ENCODE measurements at places on chromosomes 3 and 15.
A peak's percentile ranks its signal among the peaks of the same experiment; 100 is the strongest.

DNA sequence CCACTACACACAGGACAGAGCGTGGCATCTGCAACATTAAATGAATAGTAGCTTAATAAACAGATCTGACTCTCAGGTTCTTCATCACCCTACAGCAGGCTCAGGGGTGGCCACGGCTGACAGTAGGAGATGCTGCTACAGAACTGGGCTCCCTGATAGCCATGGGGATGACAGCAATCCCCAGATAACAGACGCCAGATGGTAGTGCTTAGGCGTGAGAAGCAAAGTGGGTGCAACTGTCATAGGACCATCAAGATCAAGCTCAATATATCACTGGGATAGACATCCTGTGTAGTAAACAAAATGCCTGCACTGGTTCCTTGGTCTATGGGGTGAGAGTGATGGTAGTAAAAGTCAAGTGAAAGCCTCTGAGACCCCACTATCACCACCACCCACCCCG lies 2.6 kb upstream of the TPRA1 start:
- no peak for DNase-seq

- no peak for DNase-seq
Observed at GRCh38 chr3:30989276-30990030, 95.0 kb upstream of the GADL1 start.

DNA sequence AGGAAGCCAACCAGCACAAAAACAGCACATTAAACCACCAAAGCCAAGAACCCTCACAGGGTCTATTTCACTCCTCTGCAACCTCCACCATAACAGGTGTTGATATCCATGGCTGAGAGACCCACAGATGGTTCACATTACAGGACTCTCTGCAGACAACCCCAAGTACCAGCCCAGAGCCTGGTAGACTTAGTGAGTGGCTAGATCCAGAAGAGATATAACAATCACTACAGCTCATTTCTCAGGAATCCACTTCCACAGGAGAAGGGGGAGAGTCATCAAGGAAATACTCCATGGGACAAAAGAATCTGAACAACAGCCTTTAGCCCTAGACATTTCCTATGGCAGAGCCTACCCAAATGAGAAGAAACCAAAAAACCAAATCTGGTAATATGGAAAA lies 168.1 kb upstream of the CD96 start:
- DNase-seq: no peak

DNA sequence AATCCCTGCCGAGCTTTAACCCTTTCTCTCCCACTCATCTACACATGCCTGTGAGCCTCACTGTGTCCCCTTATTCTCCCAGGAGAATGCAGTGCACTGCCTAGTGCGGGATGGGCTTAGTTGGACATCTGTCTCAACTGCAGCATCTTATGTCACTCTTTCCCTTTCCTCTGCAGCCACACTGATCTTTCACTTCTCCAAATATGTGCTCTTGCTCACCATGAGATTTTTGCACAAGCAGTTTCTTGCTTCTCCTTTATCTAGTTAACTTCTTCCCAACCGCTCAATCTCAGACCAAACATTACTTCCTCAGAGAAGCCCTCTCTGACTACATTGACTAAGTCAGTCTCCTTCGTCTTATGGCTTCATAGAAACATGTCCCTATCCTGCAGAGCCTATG lies 292.3 kb downstream of the KBTBD8 start:
- DNase-seq: no peak

- no peak for DNase-seq
Observed at GRCh38 chr3:128714887-128715491, 11.0 kb upstream of the RAB7A start.

- no peak for DNase-seq
Observed at GRCh38 chr3:174438501-174439145, 420.5 kb upstream of the NAALADL2 start.

- peak; percentile 20 for DNase-seq
Observed at GRCh38 chr3:113354307-113354706, 87.0 kb downstream of the CFAP44 start.

- DNase-seq: no peak
Observed at GRCh38 chr15:86540840-86541467, 461.3 kb downstream of the AGBL1 start.

DNA sequence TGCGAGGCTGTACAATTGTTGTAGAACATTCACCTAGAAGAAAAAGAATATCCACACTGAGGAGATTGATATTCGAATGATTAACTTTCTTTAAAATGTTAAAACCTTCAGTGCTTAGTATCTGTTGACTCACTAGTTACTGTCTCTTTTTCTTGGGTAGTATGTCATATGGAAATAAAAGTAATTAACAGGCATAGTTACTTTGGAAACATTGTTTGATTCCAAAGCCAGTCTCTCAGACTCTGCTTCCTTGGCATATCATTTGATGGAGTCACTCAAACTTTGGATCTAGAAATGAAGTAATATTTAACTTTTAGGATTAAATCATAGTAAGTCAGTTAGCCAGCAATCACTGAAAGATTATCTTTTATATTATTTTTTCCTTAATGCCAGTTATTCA lies 63.4 kb downstream of the MAP2K5 start:
- DNase-seq: no peak

DNA sequence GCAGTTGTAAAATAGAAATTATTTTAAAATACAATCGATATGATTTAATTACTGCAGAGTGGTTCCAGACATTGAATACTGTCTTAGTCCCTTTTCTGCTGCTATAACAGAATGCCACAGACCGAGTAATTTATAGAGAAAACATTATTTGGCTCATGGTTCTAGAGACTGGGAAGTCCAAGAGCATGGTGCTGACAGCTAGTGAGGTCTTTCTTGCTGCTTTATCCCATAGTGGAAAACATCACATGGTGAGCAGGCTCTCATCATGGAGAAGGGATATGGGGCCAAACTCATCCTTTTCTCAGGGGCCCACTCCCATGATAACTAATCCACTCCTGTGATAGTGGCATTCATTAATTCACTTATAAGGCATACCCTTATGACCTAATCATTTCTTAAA lies 120.0 kb upstream of the TBL1XR1 start:
- no peak for DNase-seq

GRCh38 chr3:28247286-28247685 lies 5.9 kb downstream of the CMC1 start:
- no peak for DNase-seq

GRCh38 chr15:41961001-41961518 lies 11.3 kb downstream of the EHD4 start:
- no peak for DNase-seq

GRCh38 chr3:72535772-72536171 lies 312.5 kb downstream of the SHQ1 start:
- DNase-seq: no peak

GRCh38 chr3:1506090-1506489 lies 413.3 kb downstream of the CNTN6 start:
- no peak for DNase-seq

DNA sequence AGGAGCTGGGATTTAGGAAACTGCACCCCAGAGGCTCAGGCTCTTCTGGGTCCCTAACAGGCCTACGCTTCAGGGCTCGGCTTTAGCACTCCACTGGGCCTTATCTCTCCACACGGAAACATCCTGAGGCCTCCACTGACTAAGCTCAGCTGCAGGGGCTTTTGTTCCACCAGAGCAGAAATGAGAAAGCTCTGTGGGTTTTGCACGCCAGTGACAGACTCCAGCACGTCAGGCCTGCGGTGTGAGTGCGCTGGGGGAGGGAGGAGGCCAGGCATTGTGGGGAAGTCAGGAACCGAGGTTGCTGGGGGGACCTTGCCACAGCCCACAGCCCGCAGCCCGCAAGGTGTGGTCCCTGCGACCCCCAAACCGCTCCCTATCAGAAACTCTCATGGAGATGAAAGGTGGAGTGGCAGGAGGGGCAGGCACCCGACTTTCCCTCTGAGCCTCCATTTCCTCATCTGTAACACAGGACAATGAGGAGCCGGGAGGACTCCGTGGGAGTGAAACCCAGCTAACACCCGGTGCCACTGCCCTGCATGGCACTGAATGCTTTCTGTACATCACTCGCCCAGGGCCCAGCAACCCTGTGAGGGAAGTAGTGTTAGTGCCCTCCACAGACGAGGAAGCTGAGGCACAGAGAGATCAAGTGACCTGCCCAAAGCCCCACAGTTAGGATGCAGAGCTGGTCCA lies 106.5 kb downstream of the TPRA1 start:
- DNase-seq: no peak

GRCh38 chr3:112818289-112818688 lies 28.4 kb downstream of the CD200R1L start:
- DNase-seq: no peak
